ENCODE measurements at places on chromosomes 13 and 19.

DNA sequence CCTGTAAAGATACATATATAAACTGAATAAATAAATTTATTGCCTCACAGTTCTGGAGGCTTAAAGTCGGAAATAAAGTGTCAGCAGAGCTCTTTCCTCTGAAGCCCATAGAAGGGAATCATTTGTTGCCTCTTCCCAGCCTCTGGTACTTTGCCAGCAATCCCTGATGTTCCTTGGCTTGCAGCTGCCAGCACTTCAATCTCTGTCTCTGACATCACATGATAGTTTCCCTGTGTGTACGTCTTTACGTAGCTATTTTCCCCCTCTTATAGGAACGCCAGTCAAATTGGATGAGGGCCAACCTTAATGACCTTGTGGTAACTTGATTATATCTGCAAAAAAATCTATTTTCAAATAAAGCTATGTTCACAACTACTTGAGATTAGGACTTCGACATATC is 250.9 kb downstream of the LIG4 start:
- no peak for DNase-seq

- DNase-seq: no peak
Measured at GRCh38 chr19:57546513-57546912, 13.2 kb downstream of the ZNF550 start.

DNA sequence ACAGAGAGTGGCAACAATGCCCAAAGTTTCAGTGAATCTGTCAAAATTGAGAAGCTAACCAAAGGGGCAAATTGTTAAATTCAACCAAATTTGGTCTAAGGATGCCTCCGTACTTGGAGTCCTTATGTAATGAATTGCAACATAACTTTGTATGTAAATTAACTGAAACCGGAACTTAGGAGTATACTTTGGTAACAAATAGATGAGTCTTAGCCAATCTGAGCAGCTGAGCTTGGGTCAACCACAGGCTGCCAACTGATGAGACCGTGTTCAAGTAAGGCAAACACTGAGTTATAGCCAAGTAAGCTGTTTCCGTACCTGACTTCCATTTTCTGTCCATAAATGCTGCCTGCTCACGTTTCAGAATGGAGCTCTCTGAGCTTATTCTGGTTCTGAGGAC is 5.3 kb downstream of the VWA8 start:
- DNase-seq: no peak

- DNase-seq: no peak
Measured at GRCh38 chr19:18119717-18120105, 22.1 kb downstream of the MAST3 start.

DNA sequence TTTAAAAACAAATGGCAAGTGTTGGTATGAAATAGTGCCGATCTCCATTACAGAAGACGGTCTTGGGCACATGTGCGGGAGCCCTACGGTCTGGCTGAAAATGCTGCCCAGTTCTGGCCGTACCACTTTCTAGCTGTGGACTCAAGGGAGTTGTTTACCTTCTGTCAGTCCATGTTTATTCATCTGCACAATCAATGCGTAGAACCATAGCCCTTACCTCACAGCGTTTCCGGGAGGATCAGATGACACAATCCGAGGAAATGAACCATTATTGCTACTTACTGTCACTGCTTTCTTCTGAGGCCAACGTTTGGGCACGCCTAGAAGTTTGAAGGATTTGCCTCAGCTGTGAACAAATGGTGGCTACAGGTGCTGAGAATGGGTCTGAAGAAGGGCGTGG is 31.2 kb downstream of the GADD45B start:
- no peak for DNase-seq

DNA sequence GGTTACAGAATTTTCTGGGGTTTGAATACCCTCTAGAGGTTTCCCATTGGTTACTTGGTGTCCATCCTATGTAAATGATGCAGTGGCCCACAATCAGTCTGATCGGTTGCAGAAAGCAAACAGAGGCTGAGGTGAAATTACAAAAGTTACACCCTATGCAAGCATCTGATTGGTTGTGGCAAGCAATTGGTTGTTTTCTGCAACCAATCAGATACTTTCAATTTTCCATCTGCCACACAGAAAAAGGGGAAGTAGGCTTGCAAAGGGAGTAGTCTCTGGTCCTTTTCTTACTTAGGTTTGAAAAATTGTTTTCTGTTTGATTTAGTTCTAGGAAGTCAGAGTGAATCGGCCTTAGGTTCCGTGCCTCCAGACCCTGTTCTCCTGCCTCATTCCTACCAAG is 93.1 kb downstream of the WTIP start:
- DNase-seq: no peak

All from activated CD4-positive, alpha-beta T cell treated with anti-CD3 and anti-CD28 coated beads for 24 hours (primary cell).